ENCODE measurements at places on chromosomes 5 and 9. TPM values are rescaled to one million over a fixed set of nuclear protein-coding genes. Genes with fewer than 3 reads are reported as not detected.

- no peak for DNase-seq
- H3K27ac ChIP-seq: no peak overlapping the region
- H3K4me1 ChIP-seq: no peaks in the 10 kb centered on the region
Measured at GRCh38 chr5:138824924-138825863, 49.9 kb downstream of the LRRTM2 start.

COX7C gene
- 694 TPM for total RNA-seq

DMRT3 gene
- not detected for total RNA-seq

FGFR4 gene
- 588 TPM for total RNA-seq

- no peaks in the 10 kb centered on the region for H3K4me1 ChIP-seq
- H3K27me3 ChIP-seq: no peaks in the 10 kb centered on the region
- no peaks in the 10 kb centered on the region for H3K36me3 ChIP-seq
- no peak overlapping the region for H3K4me3 ChIP-seq
- no peak overlapping the region for H3K27ac ChIP-seq
- peak; percentile 41 for DNase-seq
Measured at GRCh38 chr9:117887941-117888340, 183.7 kb downstream of the TLR4 start.

- H3K4me1 ChIP-seq: no peaks in the 10 kb centered on the region
- no peaks in the 10 kb centered on the region for H3K36me3 ChIP-seq
- DNase-seq: peak; percentile 74
- no peak overlapping the region for H3K4me3 ChIP-seq
- no peak overlapping the region for H3K27ac ChIP-seq
Measured at GRCh38 chr9:15211160-15211814, 95.7 kb downstream of the TTC39B start.

GRCh38 chr9:29456940-29457339, 1883.7 kb upstream of the C9orf72 start:
- DNase-seq: no peak
- H3K4me3 ChIP-seq: no peak overlapping the region

- H3K27ac ChIP-seq: no peak overlapping the region
- H3K36me3 ChIP-seq: no peaks in the 10 kb centered on the region
- H3K27me3 ChIP-seq: peaks cover 12% of the 10 kb centered on the region
- no peaks in the 10 kb centered on the region for H3K4me1 ChIP-seq
Measured at GRCh38 chr9:134196911-134197310, 32.5 kb upstream of the RNU6ATAC start.

Data from SJCRH30 (cell line).